WTC11 (cell line): ENCODE measurements at places on chromosomes 1 and 21. TPM values are rescaled to one million over a fixed set of nuclear protein-coding genes. Genes with fewer than 3 reads are reported as not detected.

DNA sequence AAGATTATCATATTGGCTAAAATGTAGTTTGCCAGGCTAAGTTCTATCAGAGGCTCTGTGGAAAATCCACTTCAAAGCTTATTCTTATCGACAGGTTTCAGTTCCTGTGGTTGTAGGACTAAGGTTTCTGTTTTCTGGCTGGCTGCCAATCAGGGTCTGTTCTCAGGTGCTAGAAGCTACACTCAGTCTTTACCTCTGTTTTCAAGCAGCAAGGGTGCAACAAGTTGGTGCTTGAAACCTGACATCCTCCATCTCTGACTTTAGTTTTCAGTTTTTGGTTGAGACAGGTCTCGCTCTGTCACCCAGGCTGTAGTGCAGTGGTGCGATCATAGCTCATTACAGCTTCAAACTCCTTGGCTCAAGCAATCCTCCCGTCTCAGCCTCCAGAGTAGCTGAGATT, 15.3 kb upstream of the TMCO2 start:
- no peak for DNase-seq
- H3K27ac ChIP-seq: no peak overlapping the region
- H3K27me3 ChIP-seq: no peaks in the 10 kb centered on the region
- H3K4me1 ChIP-seq: no peaks in the 10 kb centered on the region

Gene B3GALT2
- total RNA-seq: 0.05 TPM in 1 of 3 replicates, not detected in the others

DNA sequence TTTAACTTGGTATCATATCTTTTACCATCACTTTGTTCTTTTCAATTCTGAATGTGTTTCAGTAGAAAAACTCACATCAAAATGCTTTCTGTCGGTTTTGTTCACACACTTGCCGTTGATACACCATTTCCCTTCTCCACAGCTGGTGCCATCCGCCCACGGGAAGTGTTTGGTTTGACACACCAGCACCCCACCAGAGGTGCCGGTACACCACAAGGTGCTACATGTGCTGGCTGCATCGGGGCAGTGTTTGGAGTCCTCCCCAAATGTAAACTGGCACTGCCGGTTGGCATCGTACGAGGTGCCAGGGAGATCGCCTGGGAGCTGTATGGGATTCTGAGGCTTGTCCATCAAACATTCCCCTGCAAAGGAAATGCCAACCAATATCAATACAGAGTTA, 5.0 kb downstream of the ADAMTS1 start:
- H3K27me3 ChIP-seq: no peaks in the 10 kb centered on the region
- H3K36me3 ChIP-seq: peaks cover 60% of the 10 kb centered on the region
- peaks cover 16% of the 10 kb centered on the region for H3K4me1 ChIP-seq
- DNase-seq: no peak
- H3K27ac ChIP-seq: no peak overlapping the region
- no peak overlapping the region for H3K4me3 ChIP-seq

Gene SPRR2A
- total RNA-seq: not detected in 3 replicates

DNA sequence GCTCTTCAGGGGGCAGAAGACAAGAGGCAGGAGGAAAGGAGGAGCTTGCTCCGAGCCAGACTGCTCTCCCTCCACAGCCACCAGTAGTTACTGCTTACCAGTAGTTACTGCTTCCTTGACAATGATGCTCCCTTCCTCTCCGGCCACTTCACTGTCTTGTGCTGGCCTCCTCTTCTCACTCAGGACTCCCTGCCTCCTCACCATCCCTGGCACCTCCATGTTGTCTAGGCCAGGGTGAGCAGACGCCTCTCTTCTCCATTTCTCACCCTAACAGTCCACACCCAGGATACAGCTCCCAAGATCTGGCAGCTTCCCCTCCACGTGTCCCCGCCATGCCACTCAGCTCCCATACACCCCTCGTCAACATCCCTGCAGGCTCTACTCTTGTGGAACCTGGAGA, 82.4 kb upstream of the TLR5 start:
- H3K27ac ChIP-seq: no peak overlapping the region
- no peak overlapping the region for H3K4me3 ChIP-seq
- no peaks in the 10 kb centered on the region for H3K36me3 ChIP-seq
- H3K4me1 ChIP-seq: no peaks in the 10 kb centered on the region
- H3K27me3 ChIP-seq: peaks cover 8% of the 10 kb centered on the region; the same call in 1 of the 2 replicates

Gene LRRC39
- total RNA-seq: 0.25 to 0.46 TPM (median 0.27 TPM) in 3 replicates

DNA sequence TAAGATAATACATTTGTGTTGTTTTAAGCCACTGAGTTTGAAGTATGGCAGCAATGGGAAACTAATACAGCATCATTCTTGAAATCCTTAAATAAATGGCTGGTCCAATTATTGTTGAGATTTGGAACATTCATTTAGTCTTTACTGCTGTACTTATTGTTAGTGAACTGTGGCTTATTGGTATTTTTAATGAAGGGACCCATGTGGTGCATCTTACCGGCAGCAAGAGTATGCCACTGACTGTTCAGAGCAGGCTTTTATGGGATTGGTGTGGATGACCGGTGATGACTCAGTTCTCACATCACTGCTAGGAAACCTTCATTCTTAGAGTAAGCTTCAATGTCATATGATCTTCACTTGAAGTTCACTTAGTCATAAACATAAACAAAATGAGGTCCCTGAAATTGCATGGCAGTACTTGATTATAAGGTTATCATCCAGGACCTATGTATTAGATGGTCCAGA, 31.5 kb downstream of the PRKAA2 start:
- no peaks in the 10 kb centered on the region for H3K27me3 ChIP-seq
- no peak for DNase-seq
- H3K4me1 ChIP-seq: no peaks in the 10 kb centered on the region
- no peak overlapping the region for H3K27ac ChIP-seq
- H3K4me3 ChIP-seq: no peak overlapping the region

GRCh38 chr1:186681801-186682200, 1.6 kb upstream of the PTGS2 start:
- H3K4me1 ChIP-seq: peaks cover 13% of the 10 kb centered on the region
- no peak for DNase-seq
- no peak overlapping the region for H3K4me3 ChIP-seq
- no peak overlapping the region for H3K27ac ChIP-seq

Gene TSPAN2
- 12.0 to 14.8 TPM (median 14.6 TPM) in 3 replicates for total RNA-seq
